ENCODE measurements at places on chromosomes 13 and 19.

- DNase-seq, result no peak
Measured at GRCh38 chr13:109725995-109726637, 60.3 kb downstream of the IRS2 start.

DNA sequence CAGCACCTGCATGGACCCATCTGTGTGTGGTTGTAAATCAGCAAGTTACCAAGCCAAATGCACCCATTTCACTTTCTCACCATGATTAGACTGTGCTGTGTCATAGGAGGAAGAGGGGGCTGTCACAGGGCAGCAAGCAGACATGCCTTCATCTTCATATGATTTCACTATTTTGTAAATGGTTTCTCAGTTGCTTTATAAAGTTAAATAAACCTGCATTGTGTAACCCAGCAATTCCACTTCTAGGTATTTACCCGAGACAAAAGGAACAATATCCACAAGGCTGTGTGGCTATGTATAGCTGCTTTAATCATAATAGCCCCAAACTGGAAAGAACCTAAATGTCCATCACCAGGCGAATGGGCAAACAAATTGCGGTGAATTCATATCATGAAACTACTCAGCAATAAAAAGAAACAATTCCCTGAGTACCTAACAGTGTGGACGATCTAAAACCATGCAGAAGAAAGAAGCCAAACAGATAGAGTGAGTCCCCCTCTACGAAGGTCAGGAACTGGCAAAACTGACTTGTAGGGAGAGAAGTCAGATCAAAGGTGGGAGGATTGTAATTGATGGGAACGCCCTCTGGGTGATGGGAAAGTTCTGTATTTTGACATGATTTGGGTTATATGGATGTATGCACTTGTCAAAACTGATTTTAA, 185.4 kb downstream of the COL4A1 start:
- DNase-seq, result no peak

- DNase-seq, result no peak
Measured at GRCh38 chr13:47901441-47901840, 99.6 kb downstream of the SUCLA2 start.

GRCh38 chr13:51286135-51287002, 53.1 kb upstream of the SERPINE3 start:
- DNase-seq, result peak; percentile 57

DNA sequence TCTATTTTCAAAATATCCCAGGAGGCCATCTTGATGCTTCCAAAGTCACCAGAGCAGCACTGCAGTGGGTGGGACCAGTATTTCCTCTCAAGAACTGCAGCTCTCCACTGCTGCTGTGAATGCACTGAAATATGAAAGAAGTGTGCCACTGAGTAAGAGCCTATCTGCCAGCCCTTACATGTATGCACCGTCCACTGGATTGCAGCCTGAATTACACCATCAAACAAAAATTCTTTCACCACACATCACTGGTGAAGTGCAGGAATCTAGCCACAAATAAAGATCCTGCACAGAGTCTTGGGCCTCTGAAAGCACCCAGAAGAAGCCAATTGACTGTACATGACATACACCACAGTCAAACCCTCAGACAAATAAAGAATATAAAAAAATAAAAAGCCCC, 249.0 kb downstream of the LHFPL6 start:
- no peak for DNase-seq

- peak; percentile 82 for DNase-seq
Measured at GRCh38 chr19:46728693-46729339, 11.9 kb upstream of the PRKD2 start.

GRCh38 chr19:18558604-18559003, 934 bp downstream of the KXD1 start:
- DNase-seq, result no peak

DNA sequence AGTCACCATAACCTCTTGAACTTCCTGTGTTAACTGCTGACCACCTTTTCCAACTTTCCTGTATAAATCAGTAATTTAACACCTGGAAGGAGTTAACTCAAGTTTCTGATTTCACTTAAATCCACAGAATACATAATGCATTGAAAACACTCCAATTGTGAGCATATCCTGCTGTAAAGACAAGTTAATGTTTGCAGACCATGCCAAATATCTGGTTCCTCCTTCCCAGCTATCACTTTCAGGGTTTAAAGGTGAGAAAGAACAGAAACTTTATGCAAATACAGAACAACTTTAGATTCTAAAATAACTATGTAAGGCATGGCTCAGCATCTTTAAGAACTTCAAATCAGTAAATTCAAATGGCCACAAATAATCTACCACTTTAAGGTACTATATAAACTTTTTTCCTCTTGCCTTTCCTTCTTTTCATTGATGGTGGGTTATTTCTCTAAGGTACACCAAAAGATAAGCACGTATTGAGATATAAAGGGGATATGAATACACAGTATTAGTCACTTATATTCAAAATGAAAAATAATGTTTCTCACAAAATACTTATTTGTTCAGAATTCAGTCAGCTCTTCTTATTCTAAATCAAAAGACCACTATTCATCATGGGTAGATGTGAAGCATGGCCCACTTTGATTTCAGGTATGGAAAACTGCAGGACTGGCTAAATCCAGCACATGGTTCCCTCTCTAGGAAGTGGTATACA, 6.6 kb upstream of the TPTE2 start:
- no peak for DNase-seq

- DNase-seq, result no peak
Measured at GRCh38 chr19:57047743-57048142, 72.0 kb upstream of the USP29 start.

GRCh38 chr19:39927076-39927475, 7.4 kb downstream of the FCGBP start:
- no peak for DNase-seq

- no peak for DNase-seq
Measured at GRCh38 chr13:29832761-29833298, 17.6 kb downstream of the UBL3 start.

DNA sequence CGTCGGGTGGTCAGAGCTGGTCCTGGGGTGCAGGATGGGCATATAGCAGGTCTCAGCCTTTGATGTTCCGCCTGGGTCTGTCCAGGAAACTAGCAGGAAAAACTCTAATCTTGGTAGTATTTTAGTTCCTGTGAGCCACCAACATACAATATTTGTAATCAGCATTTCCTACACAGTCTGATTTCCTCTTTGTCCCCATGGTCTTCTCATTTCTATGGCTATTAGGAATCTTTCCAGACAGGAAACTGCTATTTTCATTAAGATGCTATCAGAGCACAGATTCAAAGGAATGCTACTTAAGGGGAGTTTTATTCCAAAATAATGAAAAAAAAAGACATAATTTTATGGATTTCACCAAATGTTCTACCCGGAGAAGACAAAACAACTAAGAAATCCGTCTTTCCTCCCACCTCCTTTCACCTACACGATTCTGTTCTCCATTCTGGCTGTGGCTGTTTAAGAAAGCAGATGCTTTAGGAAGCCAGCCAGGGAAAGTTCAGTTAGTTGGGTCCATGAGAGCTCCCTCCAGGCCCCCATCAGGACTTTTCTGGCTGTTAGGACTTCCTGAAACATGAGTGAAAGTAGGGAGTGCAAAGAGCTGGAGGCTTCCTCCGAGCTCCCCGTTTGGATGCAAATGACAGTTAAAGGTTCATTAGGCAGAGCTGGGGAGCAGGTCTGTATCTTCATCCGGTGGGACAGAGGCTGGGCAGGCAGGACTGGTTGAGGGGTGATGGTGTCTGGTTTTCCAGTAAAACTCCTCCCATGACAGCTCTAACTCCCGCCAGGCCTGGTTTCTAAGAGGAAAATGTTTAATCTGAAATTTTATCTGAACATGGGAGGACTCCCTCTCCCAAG, 36.3 kb downstream of the SHISA2 start:
- no peak for DNase-seq

DNA sequence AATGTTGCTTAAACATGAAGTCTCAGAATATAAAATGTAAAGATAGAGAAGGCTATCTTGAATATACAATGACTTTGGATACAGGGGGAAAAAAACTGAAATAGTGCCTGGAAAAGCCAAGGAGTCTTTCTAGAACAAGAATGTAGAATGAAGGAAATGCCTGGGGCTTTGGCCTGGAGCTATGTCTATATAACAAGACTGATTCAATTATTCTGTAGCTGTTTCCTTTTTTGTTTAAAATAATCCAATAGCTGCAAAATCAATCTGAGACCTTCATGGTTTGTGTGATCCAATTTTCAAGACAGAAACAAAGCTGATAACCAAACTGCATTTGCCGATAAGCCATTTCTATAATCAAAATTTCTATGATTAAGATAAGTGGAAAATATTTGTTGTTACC, 530.9 kb upstream of the NBEA start:
- DNase-seq, result no peak

- no peak for DNase-seq
Measured at GRCh38 chr13:36959456-36960116, 39.5 kb upstream of the SMAD9 start.

DNA sequence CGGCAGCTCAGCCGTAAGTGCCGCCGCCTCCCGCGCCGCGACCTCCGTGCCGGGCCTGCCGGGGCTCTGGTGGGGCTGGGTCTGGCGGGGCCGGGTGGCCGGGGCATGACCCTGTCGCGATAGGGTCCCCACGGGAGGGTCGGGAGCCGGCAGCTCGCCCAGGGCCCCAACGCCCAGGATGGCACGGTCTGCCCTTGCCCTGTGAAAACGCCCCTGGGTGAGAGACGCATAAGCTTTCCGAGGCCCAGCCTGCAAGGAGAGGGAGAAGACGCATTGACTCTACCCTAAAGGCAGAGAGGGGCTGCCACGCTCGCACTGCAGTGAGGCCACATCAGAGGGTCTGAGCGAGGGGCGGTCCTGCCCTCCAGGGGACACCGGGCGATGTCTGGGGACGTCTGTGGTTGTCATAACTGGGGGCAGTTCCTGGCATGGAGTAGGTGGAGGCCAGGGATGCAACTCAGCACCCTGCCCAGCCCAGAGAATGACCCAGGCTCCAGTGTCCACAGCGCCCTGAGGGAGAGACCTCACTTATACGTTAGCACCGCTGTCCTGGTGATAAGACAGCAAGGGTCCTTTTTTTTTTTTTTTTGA, 539 bp downstream of the ZNF554 start:
- no peak for DNase-seq

- no peak for DNase-seq
Measured at GRCh38 chr13:54004026-54004699, 975.5 kb downstream of the OLFM4 start.

GRCh38 chr13:45670189-45670885, 31.8 kb upstream of the CBY2 start:
- no peak for DNase-seq

- no peak for DNase-seq
Measured at GRCh38 chr13:20814224-20814910, 40.6 kb upstream of the EEF1AKMT1 start.

GRCh38 chr19:33406521-33407139, 33.1 kb downstream of the CEBPG start:
- peak; percentile 62 for DNase-seq

GRCh38 chr19:23972161-23972560, 57.5 kb downstream of the ZNF726 start:
- no peak for DNase-seq

- DNase-seq, result no peak
Measured at GRCh38 chr19:18501351-18501750, 20.5 kb downstream of the ELL start.

GRCh38 chr13:51726446-51727193, 77.3 kb downstream of the DHRS12 start:
- DNase-seq, result no peak

- no peak for DNase-seq
Measured at GRCh38 chr13:49444524-49445395, 686 bp downstream of the SETDB2 start.

DNA sequence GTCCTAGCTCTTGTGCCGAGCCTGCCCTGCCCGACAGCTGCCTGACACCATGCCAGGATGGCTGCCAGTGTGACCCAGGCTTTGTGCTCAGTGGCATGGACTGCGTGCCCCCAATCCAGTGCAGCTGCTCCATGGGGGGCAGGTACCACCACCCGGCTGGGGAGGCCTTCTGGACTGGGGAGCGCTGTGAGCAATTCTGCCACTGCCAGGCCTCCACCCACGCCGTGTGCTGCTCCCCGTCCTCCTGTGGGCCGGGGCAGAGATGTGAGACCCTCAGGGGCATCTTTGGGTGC, 9.4 kb upstream of the FXYD3 start:
- no peak for DNase-seq

GRCh38 chr19:45676851-45677263, 8.8 kb downstream of the GIPR start:
- DNase-seq, result peak; percentile 25

GRCh38 chr13:94731028-94731427, 18.7 kb upstream of the SOX21 start:
- no peak for DNase-seq

DNA sequence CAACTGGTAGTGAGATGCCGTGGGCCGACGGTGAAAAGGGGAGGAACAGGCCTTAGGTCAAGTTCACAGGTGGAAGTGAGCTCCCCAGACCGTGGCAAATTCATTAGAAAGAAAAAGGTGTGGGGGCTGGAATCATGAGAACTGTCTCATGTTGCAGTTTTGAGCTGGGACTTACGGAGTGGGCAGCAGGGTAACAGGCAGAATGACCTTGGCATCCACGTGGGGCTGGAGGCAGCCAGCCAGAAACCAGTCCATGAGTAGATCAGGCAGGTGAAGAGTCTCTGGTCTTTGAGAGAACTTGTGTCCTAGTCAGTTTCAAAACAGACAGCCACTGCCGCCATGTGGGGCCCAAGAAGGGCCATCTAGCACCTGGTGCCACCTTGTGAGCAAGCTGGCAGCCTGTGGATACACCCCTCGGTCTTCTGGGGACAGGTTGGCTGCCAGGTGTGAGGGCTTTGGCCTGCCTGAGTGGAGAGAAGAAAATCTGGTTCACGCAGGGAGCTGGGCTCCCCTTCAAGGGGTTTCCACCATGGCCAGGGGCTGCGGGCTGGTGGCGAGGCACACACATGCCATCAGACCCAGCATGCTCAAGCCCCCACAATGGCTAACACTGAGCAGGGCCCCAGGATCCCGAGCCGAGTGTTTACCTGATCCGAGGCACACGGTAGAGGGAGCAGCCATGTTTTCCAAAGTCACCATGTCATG, 23.9 kb downstream of the TSSK6 start:
- DNase-seq, result no peak

Measured in activated CD8-positive, alpha-beta memory T cell treated with anti-CD3 and anti-CD28 coated beads for 1 hour (primary cell).